ENCODE measurements at places on chromosomes 2 and 18.

DNA sequence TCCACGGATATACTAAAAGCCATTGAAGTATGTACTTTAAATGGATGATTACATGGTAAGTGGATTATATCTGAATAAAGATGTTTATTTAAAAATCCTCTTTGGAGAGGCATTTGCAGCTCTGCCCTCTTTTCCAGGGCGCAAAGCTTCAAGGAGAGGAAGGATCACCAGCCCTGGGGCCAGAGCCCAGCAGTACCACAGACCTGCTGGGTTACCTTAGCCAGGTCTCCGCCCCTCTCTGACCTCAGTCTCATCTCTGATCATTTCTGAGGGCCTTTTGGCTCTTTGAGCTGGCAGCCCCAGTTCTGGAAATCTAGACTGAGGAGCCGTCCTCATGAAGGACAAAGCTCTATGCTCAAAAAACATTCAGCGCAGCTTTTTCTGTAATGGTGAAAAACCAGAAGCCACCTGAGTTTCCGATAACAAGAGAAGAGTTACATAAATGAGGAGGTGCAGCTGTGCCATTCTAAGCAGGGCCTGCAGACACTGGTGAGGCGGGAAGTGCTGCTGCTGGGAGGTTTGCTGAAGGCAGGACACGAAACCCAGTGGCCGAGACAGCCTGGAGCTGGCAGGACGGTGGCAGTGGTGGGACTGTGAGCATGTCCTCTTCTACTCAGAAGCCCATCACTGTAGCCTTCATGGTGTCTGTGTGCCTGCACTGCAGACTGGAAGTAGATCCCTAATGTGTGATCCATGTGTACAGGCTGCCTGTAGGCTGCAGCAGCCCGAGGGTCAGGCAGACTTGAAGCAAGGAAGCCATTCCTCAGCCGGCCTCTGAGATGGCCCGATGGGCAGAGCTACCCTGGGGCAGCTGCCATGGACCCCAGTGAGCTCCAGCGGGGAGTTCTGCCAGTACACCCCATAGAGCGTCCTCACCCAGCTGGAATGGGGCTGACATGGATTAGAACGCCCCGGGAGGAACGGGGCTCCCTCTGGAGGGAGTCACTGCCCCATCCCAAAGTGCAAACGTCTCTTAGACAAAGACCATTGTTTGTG lies 27.7 kb downstream of the ADRA2B start:
- DNase-seq = no peak

DNA sequence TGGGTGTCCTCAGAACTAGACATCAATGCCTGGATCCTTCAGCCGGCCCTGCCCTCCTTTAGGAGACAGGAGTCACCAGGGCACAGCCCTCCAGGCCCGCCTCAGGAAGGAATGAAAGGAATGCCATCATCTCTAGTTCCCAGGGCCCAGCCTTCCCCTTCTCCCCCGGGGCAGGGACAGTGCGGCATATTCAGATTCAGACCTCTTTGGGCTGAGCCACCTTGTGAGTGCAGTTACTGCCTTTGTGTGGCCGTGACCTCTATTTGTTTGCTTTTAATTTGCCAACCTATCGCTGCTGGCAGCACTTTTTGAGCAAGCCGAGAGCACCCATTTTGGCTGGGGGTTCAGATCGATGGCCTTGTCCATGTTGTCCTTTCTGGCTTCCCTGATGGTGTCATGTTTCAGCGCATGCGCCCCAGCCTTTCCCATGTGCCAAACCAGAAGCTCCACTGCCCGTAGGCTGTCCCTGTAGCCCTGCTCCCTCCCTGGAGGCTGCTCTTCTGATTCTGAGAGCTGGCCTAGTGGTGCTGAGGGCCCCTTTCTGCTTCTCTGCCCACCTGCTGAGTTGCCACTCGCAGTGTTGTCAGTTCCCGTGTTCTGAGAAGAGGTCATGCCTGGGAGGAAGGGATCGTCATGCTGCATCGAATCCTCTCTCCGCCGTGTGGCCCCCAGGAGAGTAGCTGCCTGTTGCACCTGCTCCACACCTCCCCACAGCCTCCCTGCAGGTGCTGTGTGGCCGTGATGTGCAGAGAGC lies 10.9 kb downstream of the ANKRD23 start:
- DNase-seq = no peak

DNA sequence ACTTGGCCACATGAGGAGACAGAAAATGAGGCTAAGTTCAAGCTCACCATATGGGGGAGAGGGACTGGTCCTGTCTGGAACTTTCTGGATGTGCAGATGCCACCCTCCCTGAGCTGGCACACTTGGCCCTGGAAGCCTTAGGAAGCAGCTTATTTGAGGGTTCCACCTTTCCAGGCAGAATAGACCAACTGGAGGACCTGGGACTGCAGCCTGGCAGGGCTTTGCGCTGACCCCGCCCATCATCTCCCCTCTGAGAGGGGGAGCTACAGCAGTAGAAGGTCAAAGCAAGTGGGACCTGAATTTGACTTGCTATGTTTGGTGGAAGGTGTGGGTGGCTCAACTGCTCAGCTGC lies 39.5 kb downstream of the TMEM17 start:
- DNase-seq = no peak

- DNase-seq = no peak
These were observed 702.8 kb upstream of the LINC00305 start for GRCh38 chr18:64851726-64852125.

DNA sequence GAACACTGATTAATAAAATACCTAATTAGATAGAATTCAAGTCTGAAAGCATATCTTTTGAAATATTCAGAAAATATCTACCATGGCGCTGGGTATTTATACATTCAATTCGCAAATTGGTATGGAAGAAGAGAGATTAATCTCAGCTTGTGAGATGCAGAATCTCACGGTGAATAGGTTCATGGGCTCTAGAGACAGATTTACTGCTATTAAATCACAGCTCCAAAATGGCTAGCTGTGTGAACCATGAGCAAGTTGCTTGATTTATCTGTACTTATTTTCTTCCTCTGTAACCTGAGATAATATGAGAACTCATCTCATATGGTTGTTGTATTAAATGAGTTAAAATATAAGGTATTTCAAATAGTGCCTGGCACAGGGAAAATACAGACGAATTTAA lies 556.7 kb downstream of the FBXO15 start:
- no peak for DNase-seq

DNA sequence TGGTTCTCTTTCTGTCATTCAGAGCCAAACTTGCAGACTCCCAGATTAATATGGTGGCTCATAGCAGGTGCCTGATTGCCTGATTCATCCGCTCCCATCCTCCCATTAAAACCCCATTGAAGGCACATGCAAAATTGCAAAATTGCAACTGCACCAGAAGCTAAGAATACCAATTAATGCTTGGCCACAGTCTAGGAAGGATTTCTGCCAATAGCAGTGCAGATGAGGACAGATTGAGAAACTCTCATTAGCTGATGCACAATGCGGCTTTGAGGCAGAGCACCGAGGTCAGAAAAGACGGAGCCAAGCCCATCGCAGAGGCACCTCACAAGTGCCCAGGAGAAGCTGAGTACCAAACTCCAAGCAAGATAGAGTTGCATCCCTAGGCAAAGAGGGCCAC lies 172.8 kb downstream of the ARL4C start:
- DNase-seq = no peak

DNA sequence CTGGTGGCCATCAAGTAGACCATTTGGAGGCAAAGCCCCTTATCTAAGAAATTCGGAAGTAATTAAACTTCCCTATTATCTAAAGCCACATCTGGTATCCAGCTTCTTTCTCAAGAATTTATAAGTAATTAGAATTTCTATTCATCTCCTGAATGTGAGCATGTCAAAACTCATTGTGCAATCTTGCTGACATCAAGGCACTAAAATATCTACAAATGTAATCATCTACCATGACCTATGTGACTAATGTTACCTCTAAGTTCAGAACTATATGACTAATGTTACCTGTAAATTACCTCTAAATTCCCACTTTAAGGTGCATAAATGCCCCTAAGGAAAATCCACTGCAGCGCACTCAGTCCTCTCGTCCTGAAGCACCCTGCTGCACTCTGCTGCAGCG lies 773.0 kb downstream of the CPS1 start:
- no peak for DNase-seq

DNA sequence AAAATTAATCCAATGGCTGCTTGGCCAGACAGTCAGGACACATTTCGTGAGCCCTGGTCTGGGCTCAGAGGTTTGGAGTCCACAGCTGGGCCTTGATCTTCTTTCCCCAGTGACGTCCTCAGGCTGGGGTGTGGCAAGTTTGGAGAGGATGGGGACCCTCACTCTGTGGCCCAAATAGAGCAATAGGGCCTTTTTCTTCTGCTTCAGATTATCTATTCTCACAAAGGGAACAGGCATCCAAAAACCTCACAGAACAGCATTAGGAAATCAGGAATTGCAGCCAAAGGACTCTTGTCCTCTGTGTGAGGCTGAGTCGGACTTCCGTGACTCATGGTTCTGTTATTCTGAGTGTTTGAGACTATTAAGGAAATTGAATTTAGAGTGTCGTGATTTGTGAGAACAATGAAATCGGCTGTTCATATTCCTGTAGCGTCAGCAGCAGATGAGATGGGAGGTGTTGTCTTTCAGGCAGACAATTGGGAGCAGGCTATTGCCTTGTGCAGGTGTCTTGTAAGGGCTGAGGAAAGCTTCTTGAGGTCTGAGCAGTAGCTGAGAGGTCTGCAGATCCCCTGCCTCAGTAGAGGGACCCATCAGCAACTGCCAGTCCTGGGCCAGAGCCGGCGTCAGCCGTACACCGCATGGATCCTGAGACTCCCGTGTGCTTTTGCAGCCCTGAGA lies 113.8 kb downstream of the SH3RF3 start:
- DNase-seq = no peak

DNA sequence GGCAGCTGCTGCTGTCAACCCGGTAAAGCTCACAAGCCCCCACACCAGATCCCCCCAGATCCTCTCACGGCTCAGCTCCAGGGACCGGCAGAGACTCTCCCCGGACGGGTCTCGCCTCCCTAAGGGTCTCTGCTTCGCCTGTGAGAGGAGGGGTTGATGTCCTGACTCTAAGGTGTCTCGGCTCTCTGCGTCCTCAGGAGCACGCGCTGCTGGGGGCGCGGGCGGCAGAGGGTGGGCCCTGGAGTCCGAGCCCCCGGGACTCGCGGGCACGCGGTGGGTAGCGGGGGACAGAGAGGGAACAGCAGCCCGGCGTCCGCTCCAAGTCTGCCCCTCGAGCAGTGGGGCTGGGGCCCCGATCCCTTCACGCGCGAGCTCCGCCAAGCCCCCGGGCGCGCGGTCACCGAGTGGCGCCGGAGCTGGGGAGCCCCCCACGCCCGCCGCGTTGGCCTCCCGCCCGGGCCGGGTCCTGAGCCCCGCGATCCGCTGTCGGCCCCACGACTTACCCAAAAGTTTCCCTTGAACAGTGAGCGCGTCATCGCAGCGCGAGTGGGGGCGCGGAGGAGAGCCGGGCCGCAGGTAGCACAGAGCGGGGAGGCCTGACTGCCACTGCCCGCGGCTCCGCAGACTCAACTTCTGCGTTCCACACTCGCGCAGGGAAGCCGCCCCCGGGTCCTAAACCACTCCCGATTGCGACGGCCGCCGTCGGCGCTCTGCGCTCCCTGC lies at the start of gene PSTPIP2:
PSTPIP2 (minus strand) TSS at position 608 of the 723 bp plus-strand sequence; CDS start at position 536, 72 bp downstream.
- DNase-seq = peak; percentile 40

- no peak for DNase-seq
These were observed 12.4 kb upstream of the EML4 start for GRCh38 chr2:42156721-42157120.

GRCh38 chr18:4264347-4264791 lies 190.7 kb downstream of the DLGAP1 start:
- DNase-seq = no peak

- no peak for DNase-seq
These were observed 161.8 kb downstream of the LNPK start for GRCh38 chr2:175840256-175840655.

DNA sequence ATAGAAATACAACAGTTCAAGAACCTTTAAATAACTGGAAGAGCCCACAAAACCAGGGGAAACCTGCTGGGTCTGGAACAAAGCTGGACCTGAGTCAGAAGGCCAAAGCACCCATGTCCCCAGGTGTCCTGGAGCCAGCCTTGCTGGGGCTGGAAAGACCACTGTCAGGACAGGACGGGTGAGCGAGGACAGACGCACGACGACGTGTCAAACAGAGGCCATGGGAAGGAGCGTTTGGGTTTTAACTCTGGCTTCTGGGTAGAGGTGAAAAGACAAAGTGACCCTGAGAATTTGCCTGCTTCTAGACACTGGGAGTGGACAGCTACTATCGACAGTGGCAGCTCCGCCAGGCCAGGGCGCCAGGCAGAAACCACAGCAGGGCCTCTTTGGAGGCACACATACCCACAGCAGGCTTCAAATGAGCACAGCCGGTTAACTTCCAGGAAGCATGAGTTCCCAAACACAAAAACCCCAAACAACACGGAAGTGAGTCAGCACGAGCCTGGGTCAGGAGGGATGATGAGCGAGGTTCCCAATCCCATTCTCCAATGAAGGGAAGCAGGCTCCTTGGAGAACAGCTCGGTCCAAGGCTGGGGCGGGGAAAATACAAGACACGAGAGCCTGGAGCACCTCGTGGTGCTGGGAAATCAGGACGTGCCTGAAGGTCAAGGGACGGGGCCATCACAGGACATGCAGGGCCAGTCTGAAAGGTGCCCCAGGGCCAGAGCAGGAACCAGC lies 208.0 kb downstream of the TWIST2 start:
- no peak for DNase-seq

- no peak for DNase-seq
These were observed 86.2 kb upstream of the GLS start for GRCh38 chr2:190794377-190794776.

DNA sequence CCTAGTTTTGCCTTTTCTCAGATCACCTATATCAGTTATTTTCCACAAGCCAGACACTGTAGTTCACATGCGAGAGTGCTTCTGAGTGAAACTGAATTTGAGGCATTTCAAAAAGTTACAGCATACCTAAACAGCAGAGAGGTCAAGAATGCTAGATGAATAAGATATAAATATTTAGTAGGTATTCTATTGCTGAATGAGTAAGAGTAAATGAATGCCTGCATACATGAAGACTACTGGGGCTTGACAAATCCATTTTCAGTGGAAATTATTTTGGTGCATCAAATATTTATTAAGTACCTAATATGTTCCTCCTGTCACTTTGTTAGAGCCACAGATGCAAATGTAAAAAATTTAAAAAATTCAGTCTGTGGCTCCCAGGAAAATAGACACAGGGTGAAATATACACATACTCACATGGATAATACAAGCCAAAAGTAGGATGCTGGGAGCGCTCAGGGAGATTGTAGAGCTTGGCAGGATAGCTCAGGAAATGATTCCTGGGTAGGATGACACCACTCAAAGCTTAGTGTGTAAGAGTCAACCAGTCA lies 27.6 kb upstream of the CDC42EP3 start:
- no peak for DNase-seq

All from stimulated activated CD8-positive, alpha-beta memory T cell treated with anti-CD3 and anti-CD28 coated beads, Interleukin-4, amount 100 ng/mL, for 4 hours (primary cell).